ENCODE measurements at places on chromosomes 3 and 15.

DNA sequence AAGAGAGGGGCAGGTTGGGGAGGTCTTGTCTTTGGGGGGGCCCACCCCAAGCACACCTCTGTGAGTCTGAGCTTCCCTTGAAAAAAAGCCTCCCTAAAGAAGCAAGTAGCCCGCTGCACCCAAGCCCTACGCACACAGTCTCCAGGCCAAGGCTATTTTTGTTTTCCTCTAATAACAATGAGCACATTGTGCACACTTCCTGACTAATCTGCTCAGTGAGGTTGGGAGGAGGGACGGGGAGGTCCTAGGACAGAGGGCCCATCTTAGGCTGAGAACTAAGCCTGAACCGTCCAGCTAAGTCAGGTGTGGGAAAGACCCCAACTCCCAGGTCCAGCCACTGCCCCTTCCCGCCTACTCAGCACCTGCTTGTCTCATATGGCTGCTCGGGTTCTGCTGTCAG is 87.2 kb downstream of the HMG20A start:
- no peak for DNase-seq

DNA sequence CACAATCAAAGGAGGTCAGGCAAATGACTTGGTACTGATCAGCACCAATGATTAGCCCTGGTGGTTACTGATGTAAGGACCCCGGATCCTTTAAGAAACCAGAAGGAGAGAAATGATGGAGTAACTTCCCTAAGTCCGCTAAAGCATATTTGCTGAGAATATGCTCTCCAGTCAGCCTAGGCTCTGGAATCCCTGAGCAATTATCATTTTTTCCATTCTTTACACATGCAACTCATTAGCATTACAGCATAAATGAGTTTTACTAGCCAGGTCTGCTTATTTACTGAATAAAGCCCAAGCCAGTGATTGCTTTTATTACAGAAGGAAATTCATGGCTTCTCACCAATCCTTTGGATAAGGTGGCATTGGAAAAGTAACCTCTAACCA is 139.2 kb upstream of the WNT5A start:
- no peak for DNase-seq

GRCh38 chr15:31156226-31156625 is 54.7 kb upstream of the TRPM1 start:
- no peak for DNase-seq

DNA sequence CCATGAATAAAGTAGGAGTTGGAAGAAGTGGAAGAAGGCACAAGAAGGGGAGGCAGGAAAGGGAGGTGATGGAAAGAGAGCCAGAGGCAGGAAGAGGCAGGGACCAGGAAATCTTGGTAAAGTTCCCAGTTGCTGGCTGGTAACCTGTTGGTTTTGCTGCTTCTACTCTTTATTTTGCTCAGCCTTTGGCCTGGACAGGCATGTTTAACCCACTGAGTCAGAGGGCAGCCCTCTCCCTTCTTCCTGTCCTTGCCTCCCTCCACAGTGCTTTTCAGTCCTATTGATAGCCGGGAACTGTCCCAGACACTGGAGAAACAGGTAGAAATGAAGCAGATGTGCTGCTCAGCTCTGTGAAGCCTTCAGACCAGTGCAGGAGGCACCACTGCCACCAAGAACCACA is 43.4 kb upstream of the APEH start:
- no peak for DNase-seq

DNA sequence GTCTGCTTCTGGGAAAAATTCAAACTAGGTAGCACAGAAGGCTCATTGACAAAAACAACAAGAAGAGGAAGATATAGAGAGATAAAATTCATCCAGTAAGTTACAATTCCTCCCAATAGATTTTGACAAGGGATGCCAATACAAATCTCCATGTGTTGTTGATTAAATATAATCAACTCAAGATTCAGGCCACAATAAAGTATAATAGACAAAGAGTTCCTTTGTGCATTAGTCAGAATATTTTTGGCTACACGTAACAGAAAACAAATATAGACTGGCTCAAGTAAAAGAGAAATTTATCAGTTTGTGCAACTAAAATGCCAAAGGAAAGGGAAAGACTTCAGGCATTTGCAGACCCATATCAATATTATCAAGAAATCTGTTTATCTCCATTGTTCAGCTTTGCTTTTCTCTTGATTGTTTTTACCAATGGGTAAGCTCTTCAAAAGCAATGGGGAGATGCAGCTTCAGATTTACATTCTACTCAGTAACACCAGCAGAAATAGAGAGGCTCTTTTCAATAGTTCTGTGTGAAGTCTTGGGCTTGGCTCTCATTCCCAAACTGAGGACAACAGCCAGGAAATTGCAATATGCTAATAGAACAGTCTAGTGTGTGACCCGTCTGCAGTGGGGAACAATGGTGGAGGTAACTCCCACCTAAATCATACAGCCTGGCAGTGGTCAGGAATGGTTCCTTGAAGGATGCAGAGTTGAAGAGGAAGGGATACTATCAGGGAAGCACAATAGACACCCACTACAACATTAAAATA is 77.6 kb upstream of the PROK2 start:
- no peak for DNase-seq

DNA sequence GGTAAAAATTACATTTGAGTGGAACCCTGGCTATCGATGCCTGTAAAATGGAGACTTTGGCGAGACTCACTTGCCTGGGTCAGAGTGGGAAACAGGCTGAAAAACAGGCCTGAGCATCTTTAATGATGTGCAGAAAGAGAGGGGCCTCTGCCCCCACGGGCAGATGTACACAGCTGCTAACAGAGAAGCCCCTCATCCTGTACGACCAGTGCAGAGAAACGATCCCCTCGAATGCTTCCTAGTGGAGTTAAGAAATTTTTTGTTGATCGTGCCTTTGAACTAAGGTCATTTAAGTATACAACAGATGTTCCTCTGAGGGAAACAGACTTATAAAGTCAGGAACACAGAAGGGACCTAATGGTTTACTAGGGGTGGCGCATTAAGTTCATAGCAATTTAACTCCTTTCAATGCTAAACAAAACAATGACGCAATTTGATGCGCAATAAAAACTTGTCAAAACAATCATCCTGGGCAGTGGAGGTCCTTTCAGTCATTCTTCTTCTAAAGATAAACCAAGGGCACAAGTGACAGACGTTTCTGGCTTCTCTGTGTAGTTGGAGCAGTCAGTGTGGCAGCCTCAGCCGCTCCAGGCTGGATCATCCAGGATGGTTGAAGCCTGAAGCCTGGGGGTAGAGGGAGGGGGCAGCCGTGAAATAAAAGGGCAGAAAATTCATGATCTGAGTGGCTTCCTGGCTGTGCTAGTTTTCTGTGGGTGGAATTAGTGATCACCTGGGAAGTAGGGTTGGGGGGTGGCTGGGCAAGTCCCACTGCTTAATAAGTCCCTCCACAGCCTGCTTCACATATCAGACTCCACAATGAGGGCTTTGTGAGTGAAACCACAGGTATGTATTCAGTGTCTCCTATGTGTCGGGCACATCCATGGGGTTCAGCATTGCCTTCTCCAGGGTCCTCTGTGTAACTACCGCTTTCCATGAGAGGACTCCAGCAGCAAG is 50.8 kb upstream of the MRPS22 start:
- no peak for DNase-seq

DNA sequence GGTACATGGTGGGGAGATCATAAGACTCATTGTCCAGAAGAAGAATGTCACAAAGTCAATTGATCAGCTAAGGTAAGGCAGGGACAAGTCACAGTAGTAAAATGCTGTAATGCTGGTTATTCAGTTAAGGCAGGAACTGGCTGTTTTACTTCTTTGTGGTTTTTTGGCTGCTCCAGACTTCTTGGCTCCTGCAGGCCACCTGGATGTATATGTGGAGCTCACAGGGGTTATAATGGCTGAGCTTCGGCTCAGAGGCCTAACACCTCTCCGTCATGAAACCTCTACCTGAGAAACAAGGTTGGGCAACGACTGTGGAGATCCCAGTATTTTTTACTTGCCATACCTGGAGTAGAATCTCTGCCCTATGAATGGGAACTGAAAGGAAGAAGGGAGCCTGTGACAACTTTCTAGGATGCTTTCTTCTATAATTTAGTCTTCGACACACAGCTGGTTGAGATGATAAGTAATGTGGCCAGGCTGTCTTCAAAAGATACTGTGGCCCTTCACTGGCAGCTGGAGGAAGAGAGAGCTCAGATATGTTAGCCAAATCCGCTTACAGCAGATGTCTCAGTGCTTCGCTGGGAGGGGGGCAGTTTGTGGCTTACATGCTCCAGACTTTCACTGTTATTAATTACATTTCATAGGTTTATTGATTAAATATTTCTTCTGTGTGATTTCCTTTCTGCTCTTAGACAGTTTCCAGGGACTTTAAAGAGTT is 887.8 kb downstream of the IGSF11 start:
- DNase-seq, result no peak

- DNase-seq, result peak; percentile 71
Observed at GRCh38 chr3:101518421-101518871, 5.4 kb upstream of the SENP7 start.

DNA sequence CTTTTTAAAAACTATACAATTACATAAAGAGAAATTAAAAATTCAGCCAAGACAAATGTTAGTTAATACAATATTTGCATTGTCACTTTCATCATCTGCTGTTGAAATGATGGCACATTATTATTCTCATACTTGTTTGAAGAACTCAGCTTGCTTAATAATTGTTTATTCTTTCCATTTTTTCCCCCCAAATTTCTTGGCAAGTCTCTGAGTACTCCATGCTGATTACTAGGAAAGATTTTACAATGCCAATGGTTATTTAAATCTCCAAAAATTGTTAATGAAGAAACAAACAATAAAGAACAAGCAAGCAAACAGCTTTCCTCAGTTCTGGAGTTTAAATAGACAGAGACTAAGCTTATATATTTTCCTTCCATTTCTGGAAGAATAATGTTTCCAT is 15.1 kb upstream of the STXBP5L start:
- no peak for DNase-seq

DNA sequence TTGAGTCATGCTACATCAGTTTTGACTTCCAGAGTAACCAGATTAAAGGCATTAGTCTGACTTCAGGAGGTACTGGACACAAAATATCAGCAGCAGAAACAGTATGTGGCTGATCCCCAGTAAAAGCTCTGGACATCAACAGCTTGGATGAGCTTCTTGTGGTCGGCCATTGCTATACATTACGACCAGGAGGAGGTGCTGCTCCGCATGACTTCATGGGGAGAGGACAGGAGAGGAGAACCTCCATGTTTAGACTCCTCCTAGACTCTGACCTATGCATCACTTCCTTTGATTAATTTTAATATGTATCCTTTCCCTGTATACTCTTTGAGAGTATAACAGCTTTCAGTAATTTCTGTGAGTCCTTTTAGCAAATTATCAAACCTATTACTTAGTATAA is 285.6 kb upstream of the ARHGEF26 start:
- DNase-seq, result no peak

GRCh38 chr3:1093217-1093616 is 393 bp downstream of the CNTN6 start:
- DNase-seq, result no peak

GRCh38 chr3:189144645-189145044 is 27.1 kb upstream of the TPRG1 start:
- no peak for DNase-seq

GRCh38 chr15:71559098-71559497 is 251.3 kb upstream of the NR2E3 start:
- DNase-seq, result no peak

- DNase-seq, result no peak
Observed at GRCh38 chr3:193865896-193866480, 270.0 kb upstream of the HES1 start.

DNA sequence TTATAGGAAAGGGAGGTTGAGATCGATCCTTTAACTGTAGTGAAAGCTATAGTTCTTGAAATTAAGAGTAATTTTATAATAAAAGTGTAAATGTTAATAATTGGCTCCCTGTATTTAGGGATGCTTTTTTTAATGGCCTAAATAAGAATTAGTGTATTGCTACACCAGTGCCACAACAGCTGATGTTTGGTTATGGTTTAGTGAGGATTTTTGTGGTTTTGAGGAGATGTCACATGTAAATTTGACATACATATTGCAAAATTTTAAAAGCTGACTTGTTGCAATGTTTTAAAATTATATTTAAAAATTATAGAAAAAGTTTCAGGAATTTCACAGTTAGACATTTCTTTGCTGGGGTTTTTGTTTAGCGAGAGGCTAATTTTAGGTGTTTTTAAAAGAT is 3.9 kb downstream of the TSC22D2 start:
- DNase-seq, result no peak

DNA sequence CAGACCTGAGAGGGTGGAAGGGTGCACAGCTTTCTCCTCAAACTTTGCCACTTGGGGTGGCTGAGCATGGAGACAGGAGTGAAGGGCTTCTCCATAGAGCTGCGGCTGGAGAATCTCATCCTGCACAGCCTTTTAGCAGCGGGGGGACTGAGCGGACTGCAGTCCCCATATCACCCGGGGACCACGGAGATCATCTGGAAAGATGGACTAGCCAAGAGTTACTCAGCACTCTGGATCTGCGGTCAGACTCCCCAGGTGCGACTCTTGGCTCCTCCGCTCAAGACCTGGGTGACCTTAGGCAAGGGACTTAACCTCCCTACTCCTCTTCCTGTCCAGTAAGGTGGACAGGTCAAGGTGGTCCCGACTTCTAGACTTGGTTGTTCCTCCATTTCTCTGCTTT is 125.8 kb upstream of the MEF2A start:
- no peak for DNase-seq

GRCh38 chr3:111610612-111611054 is 15.5 kb upstream of the ZBED2 start:
- no peak for DNase-seq

Measured in T-helper 2 cell treated with Interferon-gamma antibody and Interleukin-4, amounts not matched to agents 5 μg/mL and 100 μg/mL, for 36 hours (primary cell).